ENCODE measurements at places on chromosomes 13 and 19. TPM values are rescaled to one million over a fixed set of nuclear protein-coding genes. Genes with fewer than 3 reads are reported as not detected.

ZNF793 gene
- 0.69 TPM for total RNA-seq

DNA sequence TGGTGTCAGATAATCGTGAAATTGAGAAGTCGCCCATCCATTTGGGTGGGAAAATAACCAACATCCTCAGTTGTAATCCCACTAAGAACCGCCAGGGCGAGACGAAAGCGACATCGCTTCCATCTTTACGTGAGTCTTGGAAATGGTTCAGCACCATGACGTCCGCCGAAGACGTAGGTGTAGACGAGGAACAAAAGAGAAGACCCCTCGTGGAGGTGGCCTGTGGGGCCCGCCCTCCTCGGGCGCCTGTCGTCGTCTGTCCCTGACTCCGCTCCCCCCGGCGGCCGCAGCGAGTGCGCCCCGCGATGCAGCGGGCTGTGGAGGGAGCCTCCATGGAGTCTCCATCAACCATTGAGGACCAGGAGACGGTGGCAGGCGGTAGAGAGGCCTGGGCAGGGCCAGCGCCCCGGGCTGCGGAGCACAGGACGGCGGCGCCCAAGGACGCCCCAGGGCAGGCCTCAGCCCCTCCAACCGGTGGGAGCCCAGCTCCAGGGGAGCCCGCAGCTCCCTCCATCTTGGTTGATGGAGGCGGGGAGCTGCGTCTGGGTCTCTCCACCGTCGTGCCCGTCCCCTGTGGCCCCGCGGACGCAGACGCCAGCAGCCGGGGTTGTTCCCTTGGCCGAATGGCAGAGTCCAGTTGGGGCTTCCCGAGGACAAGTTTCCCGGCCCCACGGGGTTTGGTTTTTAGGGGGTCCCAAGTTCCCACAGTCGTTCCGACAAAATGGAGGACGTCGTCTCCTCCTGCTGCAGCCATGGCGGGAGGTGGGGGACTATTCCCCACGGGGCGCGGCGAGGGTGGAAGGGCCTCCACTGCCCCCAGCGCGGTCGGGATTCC, 990 bp upstream of the ZMYM2 start:
- peak; percentile 92 for DNase-seq
- peaks cover 11% of the 10 kb centered on the region for H3K27me3 ChIP-seq
- H3K36me3 ChIP-seq: peaks cover 18% of the 10 kb centered on the region
- peak overlapping the region; percentile 97 for H3K4me3 ChIP-seq
- H3K27ac ChIP-seq: peak overlapping the region; percentile 87

DNA sequence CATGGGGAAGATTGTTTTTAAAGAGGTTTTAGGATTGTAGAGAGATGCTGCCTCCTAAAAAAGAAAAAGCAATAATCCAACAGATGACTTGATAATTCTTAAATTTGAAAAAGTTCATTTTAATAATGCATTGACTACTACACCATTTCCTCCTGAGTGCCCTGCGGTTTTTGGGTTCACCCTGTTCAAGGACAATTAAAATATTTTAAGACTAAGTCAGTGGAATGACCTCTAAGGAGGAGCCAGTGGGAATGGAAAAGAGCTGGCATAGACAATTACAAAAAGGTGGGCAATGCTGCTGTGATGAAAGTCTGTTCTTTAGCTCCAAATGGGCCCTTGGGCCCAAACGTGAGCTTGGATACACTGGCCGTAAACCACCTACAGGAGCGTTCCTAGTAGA, 217.8 kb downstream of the LHFPL6 start:
- H3K27ac ChIP-seq: no peak overlapping the region
- H3K4me3 ChIP-seq: no peak overlapping the region
- no peaks in the 10 kb centered on the region for H3K36me3 ChIP-seq
- H3K4me1 ChIP-seq: no peaks in the 10 kb centered on the region
- peaks cover 6% of the 10 kb centered on the region for H3K27me3 ChIP-seq

FCHO1 gene
- total RNA-seq: 96.2 TPM

GRCh38 chr13:25717666-25718197, 334.1 kb downstream of the SHISA2 start:
- H3K4me1 ChIP-seq: no peaks in the 10 kb centered on the region
- no peaks in the 10 kb centered on the region for H3K36me3 ChIP-seq
- peaks cover 23% of the 10 kb centered on the region for H3K27me3 ChIP-seq
- no peak overlapping the region for H3K4me3 ChIP-seq
- H3K27ac ChIP-seq: no peak overlapping the region
- no peak for DNase-seq
